ENCODE measurements at places on chromosomes 2 and 18.

- no peak for DNase-seq
These were observed 347.2 kb upstream of the TNP1 start for GRCh38 chr2:217206907-217207698.

- no peak for DNase-seq
These were observed 14.5 kb upstream of the MAT2A start for GRCh38 chr2:85524336-85524908.

DNA sequence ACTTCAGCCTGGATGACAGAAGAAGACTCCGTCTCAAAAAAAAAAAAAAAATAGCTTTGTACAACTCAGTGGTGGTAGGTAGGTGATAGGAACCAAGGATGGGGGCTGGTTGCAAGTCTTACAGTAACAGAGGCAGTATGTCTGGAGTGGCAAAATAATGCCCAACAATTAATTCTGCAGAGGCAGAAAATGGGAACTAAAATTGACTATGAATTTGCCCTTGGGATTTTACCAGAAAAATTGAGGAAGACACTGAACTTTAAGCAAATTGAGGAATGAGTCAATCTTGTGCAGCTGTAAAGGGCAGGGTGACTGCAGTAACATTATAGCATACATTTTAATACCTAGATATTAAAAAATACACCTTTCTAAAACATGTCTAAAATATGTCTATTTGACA is 292.1 kb upstream of the FBXO11 start:
- DNase-seq, result no peak

GRCh38 chr2:124163840-124164239 is 138.8 kb downstream of the CNTNAP5 start:
- DNase-seq, result no peak

- no peak for DNase-seq
These were observed 27.7 kb downstream of the NFATC1 start for GRCh38 chr18:79423211-79424007.

Data from B cell (primary cell).